ENCODE measurements at places on chromosomes 5 and 9. TPM values are rescaled to one million over a fixed set of nuclear protein-coding genes. Genes with fewer than 3 reads are reported as not detected.

GRCh38 chr5:151912360-151912759, 12.3 kb downstream of the GLRA1 start:
- H3K27ac ChIP-seq = no peak overlapping the region
- no peak for DNase-seq
- peaks cover 20% of the 10 kb centered on the region for H3K27me3 ChIP-seq
- no peaks in the 10 kb centered on the region for H3K36me3 ChIP-seq

GRCh38 chr5:173018358-173018757, 34.8 kb downstream of the ATP6V0E1 start:
- no peak overlapping the region for H3K27ac ChIP-seq
- H3K27me3 ChIP-seq = no peaks in the 10 kb centered on the region
- DNase-seq = no peak
- peaks cover 28% of the 10 kb centered on the region for H3K4me1 ChIP-seq
- H3K4me3 ChIP-seq = no peak overlapping the region
- no peaks in the 10 kb centered on the region for H3K36me3 ChIP-seq

DNA sequence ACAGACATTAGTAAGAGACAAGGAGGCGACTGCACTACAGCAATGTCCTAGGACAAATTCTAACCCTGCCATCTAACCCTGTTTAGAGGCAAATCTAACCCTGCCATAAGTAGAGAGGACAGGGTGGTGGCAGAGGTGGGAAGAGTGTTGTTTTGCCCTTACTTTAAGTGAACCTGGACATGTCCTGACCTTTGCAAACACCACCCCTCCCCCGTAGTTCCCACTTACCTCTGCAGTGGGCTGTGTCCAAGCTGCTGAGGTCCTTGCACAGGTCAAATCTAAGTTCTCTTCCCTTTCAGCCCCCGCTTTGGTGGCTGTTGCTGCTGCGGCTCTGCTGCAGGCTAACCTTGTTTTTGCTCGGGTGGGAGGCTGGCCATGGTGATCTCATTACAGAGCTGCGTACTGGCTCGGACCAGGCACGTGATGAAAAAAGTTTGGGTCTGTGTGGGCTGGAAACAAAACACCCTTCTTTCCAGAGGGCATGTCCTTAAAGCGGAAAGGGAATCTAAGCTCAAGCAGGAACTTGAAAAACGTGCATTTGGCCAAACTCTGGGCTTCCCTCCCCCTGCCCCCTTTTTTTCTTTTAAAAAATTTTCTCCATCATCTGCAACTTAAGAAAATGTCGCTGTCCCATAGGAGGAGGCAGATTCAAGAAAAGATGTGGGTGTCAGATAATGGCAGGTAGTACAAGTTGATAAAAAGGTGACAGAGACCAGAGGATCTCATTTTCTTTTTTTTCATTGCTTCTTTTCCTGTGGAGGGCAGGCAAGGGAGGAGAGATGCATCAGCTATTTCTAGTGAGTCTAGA, at the start of gene FAXDC2:
Gene FAXDC2, minus strand, starts transcription at position 349 of the 808 bp plus-strand sequence. CDS start 12,425 bp downstream, outside the sequence.
- no peaks in the 10 kb centered on the region for H3K4me1 ChIP-seq
- H3K27me3 ChIP-seq = no peaks in the 10 kb centered on the region
- no peaks in the 10 kb centered on the region for H3K36me3 ChIP-seq
- no peak within 1 kb of the TSS for H3K27ac ChIP-seq
- H3K4me3 ChIP-seq = no peak within 1 kb of the TSS
- no peak for DNase-seq

GRCh38 chr5:77167063-77167462, 43.4 kb upstream of the PDE8B start:
- H3K27me3 ChIP-seq = no peaks in the 10 kb centered on the region
- H3K4me1 ChIP-seq = peaks cover 21% of the 10 kb centered on the region
- no peak for DNase-seq
- no peaks in the 10 kb centered on the region for H3K36me3 ChIP-seq
- H3K4me3 ChIP-seq = no peak overlapping the region
- no peak overlapping the region for H3K27ac ChIP-seq

GRCh38 chr5:59038798-59039295, 456.0 kb downstream of the RAB3C start:
- H3K36me3 ChIP-seq = no peaks in the 10 kb centered on the region
- peaks cover 2% of the 10 kb centered on the region for H3K4me1 ChIP-seq
- H3K27ac ChIP-seq = no peak overlapping the region
- no peak for DNase-seq
- peak overlapping the region; percentile 59 for H3K4me3 ChIP-seq

DNA sequence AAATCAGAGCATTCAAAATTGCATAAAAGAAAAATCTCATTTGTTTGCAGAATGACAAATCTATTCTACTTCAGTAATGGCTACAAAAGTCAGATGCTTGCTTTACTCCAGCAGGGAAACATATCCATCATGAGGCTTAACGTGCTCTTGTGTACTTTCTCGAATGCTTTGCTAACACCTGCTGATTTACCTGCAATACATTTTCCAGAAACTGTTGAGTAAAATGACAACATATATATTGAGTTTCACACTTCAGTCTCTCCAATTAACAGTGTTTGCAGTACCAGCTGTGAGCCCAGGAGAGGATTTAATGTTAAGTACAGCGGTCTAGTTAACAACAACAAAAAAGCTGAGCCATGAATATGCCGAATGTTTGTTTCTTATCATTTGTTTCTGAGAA, 391.5 kb upstream of the SMC2 start:
- no peak overlapping the region for H3K27ac ChIP-seq
- no peaks in the 10 kb centered on the region for H3K4me1 ChIP-seq
- no peak overlapping the region for H3K4me3 ChIP-seq

DNA sequence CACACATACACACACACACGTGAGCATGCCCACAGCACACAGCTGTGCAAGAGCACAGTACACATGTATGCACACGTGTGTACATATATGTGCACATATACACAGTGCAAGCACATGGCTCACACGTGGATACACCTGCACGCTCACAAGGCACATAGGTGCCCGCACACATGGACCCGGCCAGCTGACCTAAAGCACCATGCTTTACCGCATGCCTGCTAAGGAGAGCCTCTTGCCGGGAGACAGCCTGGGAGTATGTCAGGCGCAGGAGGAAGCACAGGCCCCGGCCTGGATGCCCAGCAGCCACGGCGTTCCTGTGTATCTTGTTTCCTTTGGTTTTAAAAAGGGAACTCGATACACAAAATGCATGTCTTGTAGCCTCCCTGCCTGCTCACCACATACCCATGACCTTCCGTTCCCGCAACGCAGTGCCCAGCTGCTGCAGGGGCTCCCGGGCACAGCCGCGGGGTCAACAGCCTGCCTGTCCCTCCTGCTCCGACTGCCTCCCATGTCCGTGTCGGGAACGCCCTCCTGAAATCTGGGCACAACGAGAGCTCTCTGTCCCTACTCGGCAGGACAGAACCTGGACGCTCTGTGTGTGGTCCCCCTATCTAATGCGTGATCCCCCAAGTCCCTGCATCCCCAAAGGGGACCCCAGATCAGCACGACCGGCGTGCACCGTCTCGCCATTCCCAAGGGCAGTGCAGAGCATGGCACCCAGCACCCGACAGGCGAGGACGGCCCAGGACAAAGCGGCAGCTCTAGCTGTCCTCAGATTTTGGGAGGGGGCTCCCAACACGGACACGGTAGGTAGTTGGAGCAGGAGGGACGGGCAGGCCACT, 3.6 kb downstream of the SLC12A7 start:
- peaks cover 8% of the 10 kb centered on the region for H3K4me1 ChIP-seq
- H3K4me3 ChIP-seq = no peak overlapping the region
- H3K27ac ChIP-seq = no peak overlapping the region
- DNase-seq = no peak
- H3K27me3 ChIP-seq = no peaks in the 10 kb centered on the region

DNA sequence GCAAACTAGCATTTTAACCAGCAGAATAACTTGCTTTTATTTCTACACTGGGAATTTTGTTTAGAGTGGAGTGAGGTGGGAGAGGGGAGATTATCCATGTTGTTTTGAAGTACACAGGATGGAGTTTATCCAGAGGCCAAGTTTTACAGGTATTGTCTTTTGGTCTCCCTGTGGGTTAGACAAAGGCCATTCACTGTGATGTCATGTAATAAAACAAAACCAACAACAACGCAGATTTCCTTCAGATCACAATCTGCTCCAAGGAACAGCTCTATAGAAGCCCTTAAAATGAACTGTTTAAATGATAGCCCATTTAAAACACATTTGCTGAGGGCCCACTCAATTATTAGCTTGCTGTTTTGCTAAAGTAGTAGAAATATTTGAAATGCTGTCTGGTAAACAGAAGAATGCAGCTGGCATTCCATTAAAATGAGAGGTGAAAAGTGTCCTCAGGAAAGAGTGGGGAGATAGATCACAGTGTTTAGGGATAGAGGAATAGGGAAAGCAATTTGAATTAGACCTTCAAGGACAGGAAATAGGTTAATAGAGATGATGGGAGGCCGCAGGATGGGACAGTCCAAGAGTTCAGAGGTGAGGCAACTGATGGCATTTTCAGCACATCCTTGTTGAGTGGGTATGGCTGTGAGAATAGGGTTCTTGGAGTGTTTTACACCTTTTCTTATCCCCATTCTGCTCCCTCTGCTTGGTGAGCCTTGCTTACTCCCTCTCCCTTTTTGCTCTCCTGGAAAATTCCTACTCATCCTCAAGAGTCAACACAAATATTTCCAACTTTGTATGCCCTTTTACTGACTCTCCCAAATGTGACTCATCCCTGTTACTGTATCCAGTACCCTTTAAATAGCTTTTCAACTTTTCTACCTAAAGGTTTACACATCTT, 140.1 kb upstream of the NR3C1 start:
- H3K27ac ChIP-seq = no peak overlapping the region
- H3K36me3 ChIP-seq = no peaks in the 10 kb centered on the region
- no peak overlapping the region for H3K4me3 ChIP-seq
- 0 out of 2 replicates have a peak, but pooled peaks cover 6% of the 10 kb centered on the region for H3K4me1 ChIP-seq
- DNase-seq = no peak

DNA sequence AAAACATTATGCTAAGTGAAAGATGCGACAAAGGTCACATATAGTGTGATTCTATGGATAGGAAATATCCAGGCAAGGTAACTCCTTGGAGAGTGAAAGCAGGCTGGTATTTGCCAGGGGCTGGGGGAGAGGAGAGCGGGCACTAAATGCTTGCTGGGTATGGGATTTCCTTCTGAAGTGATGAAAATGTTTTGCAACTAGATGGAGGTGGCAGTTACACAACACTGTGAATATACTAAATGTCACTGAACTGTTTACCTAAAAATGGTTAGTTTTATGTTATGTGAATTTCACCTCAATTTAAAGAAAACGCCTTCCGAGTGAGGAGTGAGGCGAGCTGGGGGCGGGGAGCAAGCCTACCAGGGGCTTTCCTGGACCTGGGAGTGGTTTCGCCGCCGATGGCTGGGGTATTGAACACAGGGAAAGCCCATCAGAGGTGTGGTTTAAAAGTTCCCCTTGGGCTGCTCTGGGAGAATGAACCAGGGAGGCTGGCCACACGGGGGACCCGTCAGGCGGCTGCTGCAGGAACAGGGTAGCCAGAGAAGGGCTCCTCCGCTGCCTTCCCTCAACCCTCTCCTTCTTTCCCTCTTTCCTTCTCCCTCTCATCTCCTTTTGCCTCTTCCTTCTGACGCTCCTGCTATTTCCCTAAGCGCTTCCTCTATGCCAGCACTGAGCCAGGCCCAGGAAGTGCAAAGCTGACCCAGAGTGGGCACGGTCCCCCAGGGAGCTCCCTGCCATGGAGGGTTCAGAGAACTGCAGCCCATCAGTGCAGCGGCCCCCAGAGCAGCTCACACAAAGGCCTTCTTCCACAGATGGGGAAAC, 4.9 kb downstream of the AKNA start:
- DNase-seq = no peak
- no peaks in the 10 kb centered on the region for H3K27me3 ChIP-seq
- H3K4me1 ChIP-seq = 0 out of 2 replicates have a peak, but pooled peaks cover 4% of the 10 kb centered on the region
- no peaks in the 10 kb centered on the region for H3K36me3 ChIP-seq
- H3K27ac ChIP-seq = no peak overlapping the region

GRCh38 chr5:56286015-56286884, 53.1 kb upstream of the ANKRD55 start:
- H3K27ac ChIP-seq = no peak overlapping the region
- H3K36me3 ChIP-seq = no peaks in the 10 kb centered on the region
- DNase-seq = no peak

DNA sequence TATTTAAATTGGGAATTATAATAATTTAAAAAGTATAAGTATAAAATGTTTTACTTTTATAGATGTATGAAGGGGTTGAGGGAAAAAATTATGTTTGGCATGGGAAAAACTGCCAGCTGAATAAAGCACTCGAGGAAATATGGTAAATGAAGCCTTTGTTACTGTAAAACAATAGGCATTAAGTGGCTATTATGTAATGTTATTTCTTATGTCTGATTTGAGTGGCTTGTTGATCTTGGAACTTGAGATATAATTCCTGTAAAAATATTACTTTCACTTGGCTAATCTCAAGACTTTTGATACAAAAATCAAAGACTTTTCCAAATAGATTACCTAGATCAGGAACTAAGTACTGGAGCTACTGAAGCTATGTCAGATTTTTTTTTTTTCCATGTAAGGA, 182.9 kb downstream of the CD180 start:
- no peaks in the 10 kb centered on the region for H3K4me1 ChIP-seq
- no peak for DNase-seq
- H3K36me3 ChIP-seq = no peaks in the 10 kb centered on the region
- peaks cover 10% of the 10 kb centered on the region for H3K27me3 ChIP-seq

- H3K27ac ChIP-seq = no peak overlapping the region
- no peak overlapping the region for H3K4me3 ChIP-seq
- DNase-seq = no peak
- no peaks in the 10 kb centered on the region for H3K4me1 ChIP-seq
- no peaks in the 10 kb centered on the region for H3K27me3 ChIP-seq
Measured at GRCh38 chr9:115032296-115032695, 85.7 kb downstream of the TNC start.

- no peaks in the 10 kb centered on the region for H3K4me1 ChIP-seq
- H3K4me3 ChIP-seq = no peak overlapping the region
- no peak for DNase-seq
Measured at GRCh38 chr5:80937584-80938356, 22.4 kb upstream of the RASGRF2 start.

DNA sequence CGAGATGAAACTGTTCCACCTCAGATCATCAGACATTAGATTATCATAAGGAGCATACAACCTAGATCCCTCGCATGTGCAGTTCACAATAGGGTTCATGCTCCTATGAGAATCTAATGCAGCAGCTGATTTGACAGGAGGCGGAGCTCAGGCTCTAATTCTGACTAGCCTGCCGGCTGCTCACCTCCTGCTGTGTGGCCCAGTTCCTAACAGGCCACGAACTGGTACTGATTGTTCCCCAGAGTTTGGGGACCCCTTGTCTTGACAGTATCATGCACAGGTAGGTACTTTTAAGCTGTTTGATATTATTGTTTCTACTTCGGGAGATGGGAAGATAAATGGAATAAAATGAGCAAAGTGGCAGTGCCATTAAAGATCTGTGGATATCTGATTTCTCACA, 66.9 kb downstream of the ZCCHC7 start:
- no peaks in the 10 kb centered on the region for H3K27me3 ChIP-seq
- no peak overlapping the region for H3K4me3 ChIP-seq
- H3K27ac ChIP-seq = no peak overlapping the region
- H3K4me1 ChIP-seq = no peaks in the 10 kb centered on the region

- no peak for DNase-seq
- H3K4me1 ChIP-seq = no peaks in the 10 kb centered on the region
- no peak overlapping the region for H3K27ac ChIP-seq
- no peaks in the 10 kb centered on the region for H3K27me3 ChIP-seq
- H3K4me3 ChIP-seq = no peak overlapping the region
- H3K36me3 ChIP-seq = peaks cover 9% of the 10 kb centered on the region
Measured at GRCh38 chr9:137807721-137808703, 69.6 kb upstream of the CACNA1B start.

GRCh38 chr5:36393656-36394428, 92.1 kb upstream of the RANBP3L start:
- H3K4me3 ChIP-seq = no peak overlapping the region
- no peaks in the 10 kb centered on the region for H3K27me3 ChIP-seq
- no peak overlapping the region for H3K27ac ChIP-seq
- no peaks in the 10 kb centered on the region for H3K36me3 ChIP-seq

The SUSD3 gene
- total RNA-seq = 11.3 TPM

The CBY3 gene
- not detected for total RNA-seq

The TTC39B gene
- total RNA-seq = 7.4 TPM

The PSD2 gene
- total RNA-seq = 0.79 TPM
